ENCODE measurements at places on chromosomes 3 and 15. TPM values are rescaled to one million over a fixed set of nuclear protein-coding genes. Genes with fewer than 3 reads are reported as not detected.

The CYP11A1 gene
- total RNA-seq, result not detected

The TRIM42 gene
- not detected for total RNA-seq

The HTR3E gene
- not detected for total RNA-seq

The CALML4 gene
- total RNA-seq, result 13.1 TPM

The LRRC31 gene
- not detected for total RNA-seq

- peaks cover 26% of the 10 kb centered on the region for H3K27me3 ChIP-seq
- no peak overlapping the region for H3K4me3 ChIP-seq
- H3K36me3 ChIP-seq, result no peaks in the 10 kb centered on the region
- H3K27ac ChIP-seq, result no peak overlapping the region
- no peak for DNase-seq
These were observed 27.4 kb upstream of the FRMD5 start for GRCh38 chr15:44222478-44222877.

DNA sequence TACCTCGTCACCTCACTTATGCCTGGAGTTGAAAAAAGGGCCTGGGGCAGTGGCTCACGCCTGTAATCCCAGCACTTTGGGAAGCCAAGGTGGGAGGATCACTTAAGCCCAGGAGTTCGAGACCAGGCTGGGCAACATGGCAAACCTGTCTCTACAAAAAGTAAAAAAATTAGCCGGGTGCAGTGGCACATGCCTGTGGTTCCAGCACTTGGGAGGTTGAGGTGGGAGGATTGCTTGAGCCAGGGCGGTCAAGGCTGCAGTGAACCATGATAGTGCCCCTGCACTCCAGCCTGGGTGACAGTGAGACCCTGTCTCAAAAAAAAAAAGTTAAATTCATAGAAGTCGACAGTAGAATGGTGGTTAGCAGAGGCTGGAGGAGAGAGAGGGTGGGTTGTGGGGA, 4.6 kb upstream of the NEIL1 start:
- H3K36me3 ChIP-seq, result peaks cover 23% of the 10 kb centered on the region
- no peak for DNase-seq
- peaks cover 15% of the 10 kb centered on the region for H3K27me3 ChIP-seq
- H3K4me1 ChIP-seq, result peaks cover 13% of the 10 kb centered on the region

DNA sequence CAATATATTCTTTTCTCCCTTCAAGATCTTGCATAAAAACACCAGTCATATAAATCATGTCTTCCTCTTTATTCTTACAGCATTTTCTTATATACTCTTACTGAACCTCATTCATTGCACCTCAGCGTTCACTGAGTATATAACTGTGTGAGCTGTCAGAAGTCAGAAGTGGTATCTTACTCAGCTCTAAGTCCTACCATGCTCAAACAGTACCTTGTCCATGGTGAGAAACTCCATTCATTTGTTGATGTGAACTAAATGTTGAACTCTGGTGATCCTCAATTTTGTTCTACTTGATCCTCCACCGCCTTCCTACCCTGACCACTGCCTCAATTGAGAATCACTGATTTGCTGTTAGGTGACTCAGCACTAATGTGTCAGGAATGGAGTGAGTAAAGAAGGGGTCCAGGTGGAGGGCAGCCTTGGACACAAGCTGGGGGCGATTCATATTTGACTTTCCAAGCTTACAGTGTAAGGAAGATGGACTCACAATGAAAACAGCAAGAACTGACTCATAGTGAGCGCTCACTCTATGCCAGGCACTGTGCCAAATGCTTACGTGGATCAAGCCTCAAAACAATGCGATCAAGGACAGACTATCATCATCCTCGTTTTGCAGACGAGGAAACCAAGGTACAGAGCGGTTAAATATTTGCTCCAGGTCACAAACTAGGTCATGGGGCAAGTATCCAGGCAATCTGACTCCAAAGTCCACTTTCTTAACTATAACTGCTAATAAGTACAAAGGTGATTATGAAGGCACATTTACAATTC, 13.5 kb upstream of the ZFYVE19 start:
- H3K36me3 ChIP-seq, result peaks cover 29% of the 10 kb centered on the region
- no peaks in the 10 kb centered on the region for H3K27me3 ChIP-seq
- peaks cover 18% of the 10 kb centered on the region for H3K4me1 ChIP-seq
- no peak overlapping the region for H3K4me3 ChIP-seq
- H3K27ac ChIP-seq, result no peak overlapping the region

DNA sequence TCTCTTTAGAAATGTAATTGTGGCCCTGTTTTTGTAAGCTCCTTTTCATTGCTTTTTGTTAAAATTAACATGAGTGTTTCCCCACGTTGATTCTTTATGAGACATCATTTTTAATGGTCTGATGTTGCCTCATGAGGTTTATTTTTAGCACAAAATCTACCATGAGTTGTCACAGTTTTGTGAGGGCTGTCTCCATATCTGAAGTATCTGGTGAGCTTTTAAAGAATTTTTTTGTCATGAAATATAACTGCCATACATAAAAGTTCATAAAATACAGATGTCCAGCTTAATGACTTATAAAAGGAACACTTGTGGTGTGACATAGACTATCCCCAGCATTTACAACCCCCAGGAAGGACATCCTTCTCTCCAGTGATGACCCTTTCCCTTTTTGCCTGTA, 34.3 kb upstream of the CEMIP start:
- no peaks in the 10 kb centered on the region for H3K36me3 ChIP-seq
- DNase-seq, result no peak
- H3K4me1 ChIP-seq, result no peaks in the 10 kb centered on the region
- H3K27me3 ChIP-seq, result no peaks in the 10 kb centered on the region
- no peak overlapping the region for H3K4me3 ChIP-seq

DNA sequence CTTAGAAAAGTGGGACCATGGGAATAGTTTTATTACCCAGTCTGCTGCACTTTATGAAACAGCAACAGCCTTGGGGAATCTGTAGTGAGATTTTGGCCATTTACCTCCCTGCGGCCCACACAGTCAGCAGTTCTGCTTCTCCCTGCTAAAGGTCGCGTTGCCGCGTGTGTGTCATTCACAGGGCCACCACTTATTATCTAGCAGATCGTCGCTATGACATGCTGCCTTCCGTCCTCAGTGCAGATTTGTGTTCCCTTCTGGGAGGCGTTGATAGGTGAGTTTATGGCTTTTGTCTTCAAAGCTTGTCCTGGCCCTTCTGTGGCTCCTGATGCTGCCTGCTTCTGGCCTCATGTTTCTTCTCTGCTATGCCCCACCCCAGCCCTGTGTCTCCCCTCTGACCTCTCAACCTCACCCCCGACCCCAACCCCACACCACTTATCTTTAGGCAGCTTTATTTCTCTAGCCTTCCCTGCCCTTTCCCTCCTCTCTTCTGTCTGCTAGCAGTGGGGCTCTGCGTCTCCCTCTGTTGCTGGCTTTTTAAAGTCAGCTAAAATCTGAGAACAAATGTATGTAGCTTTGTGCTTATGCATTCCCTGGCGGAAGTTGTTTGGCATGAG, 30.1 kb downstream of the DIS3L start:
- no peak overlapping the region for H3K27ac ChIP-seq
- H3K4me1 ChIP-seq, result no peaks in the 10 kb centered on the region
- no peak overlapping the region for H3K4me3 ChIP-seq
- H3K27me3 ChIP-seq, result no peaks in the 10 kb centered on the region
- no peak for DNase-seq

- H3K27me3 ChIP-seq, result peaks cover 2% of the 10 kb centered on the region
- H3K4me1 ChIP-seq, result no peaks in the 10 kb centered on the region
- no peak overlapping the region for H3K4me3 ChIP-seq
- no peak for DNase-seq
- no peaks in the 10 kb centered on the region for H3K36me3 ChIP-seq
These were observed 124.6 kb downstream of the TMEM108 start for GRCh38 chr3:133162670-133163305.

DNA sequence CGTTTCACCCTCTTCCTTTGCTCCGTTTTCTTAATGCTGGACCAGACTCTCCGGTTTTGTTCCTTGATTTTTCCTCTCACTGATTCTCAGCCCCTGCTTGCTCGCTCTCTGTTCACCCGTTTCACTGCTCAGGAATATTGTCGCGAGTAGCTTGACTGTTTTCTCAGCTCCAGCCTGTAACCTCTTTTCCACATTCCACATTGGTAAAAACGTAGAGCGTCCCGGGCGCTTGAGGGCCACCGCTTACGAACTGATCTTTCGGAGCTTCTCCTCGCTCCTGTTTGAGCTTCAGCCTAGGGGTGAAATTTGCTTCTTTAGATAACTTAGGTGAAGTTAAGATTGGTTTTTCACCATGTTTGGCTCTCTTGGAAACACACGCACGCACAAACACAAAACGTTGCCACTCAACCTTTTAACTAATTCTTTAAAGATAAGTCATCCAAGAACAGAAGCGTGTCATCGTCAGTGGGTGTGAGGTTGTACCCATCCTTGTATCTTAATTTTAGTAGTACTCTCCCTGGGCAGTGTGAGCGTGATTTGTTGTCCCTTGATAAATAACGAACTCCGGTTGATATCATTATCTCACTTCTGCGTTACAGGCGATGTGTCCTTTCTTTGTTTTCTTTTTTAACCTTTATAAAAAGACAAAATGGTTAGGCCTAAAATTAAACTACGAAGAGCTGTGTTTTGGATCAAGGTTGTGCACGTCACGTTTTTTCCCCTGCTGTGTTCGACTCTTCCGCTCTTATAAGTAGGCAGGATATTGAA, 1.0 kb downstream of the PAK2 start:
- peak; percentile 25 for DNase-seq
- no peaks in the 10 kb centered on the region for H3K27me3 ChIP-seq
- H3K4me1 ChIP-seq, result peaks cover 29% of the 10 kb centered on the region
- H3K36me3 ChIP-seq, result peaks cover 43% of the 10 kb centered on the region
- H3K4me3 ChIP-seq, result peak overlapping the region; percentile 99

All from activated CD4-positive, alpha-beta memory T cell treated with anti-CD3 and anti-CD28 coated beads, Interleukin-2, amount 10 ng/mL, durations not matched to agents 7 days and 5 days (primary cell).